ENCODE measurements at places on chromosomes 13 and 19. TPM values are rescaled to one million over a fixed set of nuclear protein-coding genes. Genes with fewer than 3 reads are reported as not detected.

- no peaks in the 10 kb centered on the region for H3K36me3 ChIP-seq
- no peak overlapping the region for H3K4me3 ChIP-seq
- H3K27ac ChIP-seq = no peak overlapping the region
- H3K27me3 ChIP-seq = no peaks in the 10 kb centered on the region
- DNase-seq = no peak
- no peaks in the 10 kb centered on the region for H3K4me1 ChIP-seq
Measured at GRCh38 chr13:99371956-99372355, 64.8 kb upstream of the GPR183 start.

Gene PNMA8B
- 0.75 TPM for total RNA-seq

- no peaks in the 10 kb centered on the region for H3K4me1 ChIP-seq
- no peaks in the 10 kb centered on the region for H3K27me3 ChIP-seq
- no peak overlapping the region for H3K27ac ChIP-seq
- H3K36me3 ChIP-seq = peaks cover 19% of the 10 kb centered on the region
- peak; percentile 60 for DNase-seq
- H3K4me3 ChIP-seq = no peak overlapping the region
Measured at GRCh38 chr19:48913114-48913889, 13.2 kb downstream of the NUCB1 start.

Gene PTH2
- total RNA-seq = not detected

Gene IGFL1
- not detected for total RNA-seq

DNA sequence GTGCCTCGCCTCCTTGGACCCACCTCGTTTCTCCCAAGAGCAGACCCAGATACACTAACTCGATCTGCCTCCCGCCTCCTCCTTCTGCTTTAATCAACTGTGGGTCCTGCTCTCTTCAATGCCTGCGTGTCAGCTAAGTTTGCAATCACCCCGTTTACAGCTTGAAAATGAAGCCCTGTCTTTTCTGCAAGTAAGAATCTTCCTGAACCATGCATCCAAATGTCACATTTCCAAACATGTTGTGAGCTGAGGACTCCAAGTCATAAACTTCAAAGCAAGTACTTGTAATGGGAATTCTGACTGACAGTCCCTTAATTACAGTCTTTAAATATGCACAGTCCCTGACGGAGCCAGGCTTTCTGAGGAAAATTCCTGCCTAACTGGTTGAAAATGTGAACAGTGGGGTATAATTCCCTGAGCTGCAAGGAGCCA is 154.9 kb upstream of the UQCRFS1 start:
- no peaks in the 10 kb centered on the region for H3K36me3 ChIP-seq
- no peak overlapping the region for H3K4me3 ChIP-seq
- H3K4me1 ChIP-seq = no peaks in the 10 kb centered on the region
- no peak overlapping the region for H3K27ac ChIP-seq
- peaks cover 3% of the 10 kb centered on the region for H3K27me3 ChIP-seq
- DNase-seq = no peak

Measured in A673 (cell line).